ENCODE measurements at places on chromosomes 7 and 10.

GRCh38 chr7:5679813-5680473 is 101.5 kb downstream of the RNF216 start:
- no peak for DNase-seq

DNA sequence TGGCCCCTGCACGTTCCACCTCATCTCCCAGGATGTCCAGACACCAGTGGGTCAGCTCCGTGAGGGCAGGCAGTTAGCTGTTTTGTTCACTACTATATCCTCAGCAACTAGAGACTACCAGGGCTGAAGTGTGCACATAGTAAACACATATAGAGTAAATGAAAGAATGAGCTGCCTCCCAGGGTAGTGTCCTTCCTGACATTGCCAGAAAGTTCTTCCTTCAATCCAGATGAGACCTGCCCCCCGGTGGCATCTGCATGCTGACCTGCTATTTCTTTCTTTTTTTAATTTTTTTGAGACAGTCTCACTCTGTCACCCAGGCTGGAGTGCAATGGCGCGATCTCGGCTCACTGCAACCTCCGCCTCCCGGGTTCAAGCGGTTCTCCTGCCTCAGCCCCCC is 14.0 kb upstream of the ARPC1A start:
- no peak for DNase-seq

DNA sequence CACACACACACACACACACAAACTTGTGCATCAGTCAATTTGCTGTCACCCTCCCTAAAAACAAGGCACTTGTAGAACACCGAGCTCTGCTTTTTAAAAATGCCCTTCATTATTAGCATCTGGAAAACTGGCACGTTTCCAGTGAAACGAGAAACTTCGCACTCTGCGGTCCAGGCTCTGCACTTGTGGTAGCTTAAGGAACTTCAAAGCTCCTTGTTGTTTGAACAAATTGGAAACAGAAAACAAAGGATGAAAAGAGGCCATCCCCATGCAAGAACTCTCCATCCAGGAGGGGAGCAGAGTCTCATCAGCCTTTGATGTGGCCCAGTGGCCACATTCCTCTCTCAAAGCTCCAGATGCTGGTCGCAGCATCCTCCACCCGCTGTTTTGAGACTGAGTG is 105.1 kb downstream of the C10orf90 start:
- no peak for DNase-seq

GRCh38 chr10:78903341-78903940 is 165.3 kb upstream of the ZMIZ1 start:
- no peak for DNase-seq

DNA sequence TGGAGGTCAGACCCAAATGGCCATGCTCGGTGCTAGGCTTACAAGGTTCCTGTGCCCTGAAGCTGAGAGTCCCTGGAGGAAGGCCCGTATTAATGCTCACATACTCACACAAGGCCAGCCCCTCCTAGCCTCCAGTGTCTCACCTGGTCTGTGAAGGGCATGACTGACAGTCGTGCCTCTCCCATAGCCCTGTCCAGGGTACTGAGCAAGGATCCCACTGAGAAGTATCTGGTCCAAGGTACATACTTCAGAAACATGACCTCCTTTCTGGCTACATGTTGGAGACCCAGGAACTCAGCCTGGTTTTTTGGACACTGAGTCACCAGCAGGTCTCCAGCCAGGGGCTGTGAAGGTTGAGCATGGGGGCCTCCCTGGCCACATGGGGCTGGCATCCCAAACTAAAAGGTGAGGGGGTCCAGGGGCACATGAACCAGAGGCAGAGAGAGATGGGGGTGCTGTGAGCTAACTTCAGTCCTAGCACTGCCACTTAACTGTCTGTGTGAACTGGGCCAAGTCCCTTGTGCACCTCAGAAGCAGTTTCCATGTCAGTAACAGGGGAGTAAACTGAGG is 17.6 kb upstream of the RASGEF1A start:
- no peak for DNase-seq

GRCh38 chr7:5203183-5203537 is 13.1 kb downstream of the WIPI2 start:
- no peak for DNase-seq

DNA sequence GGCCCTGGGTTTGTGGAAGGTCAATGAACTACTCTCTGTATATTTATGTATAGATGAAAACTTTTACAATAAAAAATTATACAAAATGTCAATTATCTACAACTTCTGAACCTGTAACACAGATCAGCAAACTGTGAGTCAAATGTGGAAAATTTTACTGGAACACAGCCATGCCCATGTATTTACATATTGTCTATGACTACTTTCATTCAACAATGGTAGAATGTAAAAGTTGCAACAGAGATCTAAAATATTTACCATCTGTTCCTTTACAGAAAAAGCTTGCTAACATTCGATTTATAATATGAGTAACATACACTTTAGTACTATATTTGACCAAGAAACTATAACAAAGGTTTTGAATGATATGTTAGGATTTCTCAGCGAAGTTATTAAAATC is 481.6 kb downstream of the PARD3 start:
- no peak for DNase-seq

GRCh38 chr10:63464402-63465292 is 1.1 kb downstream of the JMJD1C start:
- DNase-seq, result no peak

- DNase-seq, result no peak
Observed at GRCh38 chr7:1941464-1942242, 271.6 kb downstream of the ELFN1 start.

DNA sequence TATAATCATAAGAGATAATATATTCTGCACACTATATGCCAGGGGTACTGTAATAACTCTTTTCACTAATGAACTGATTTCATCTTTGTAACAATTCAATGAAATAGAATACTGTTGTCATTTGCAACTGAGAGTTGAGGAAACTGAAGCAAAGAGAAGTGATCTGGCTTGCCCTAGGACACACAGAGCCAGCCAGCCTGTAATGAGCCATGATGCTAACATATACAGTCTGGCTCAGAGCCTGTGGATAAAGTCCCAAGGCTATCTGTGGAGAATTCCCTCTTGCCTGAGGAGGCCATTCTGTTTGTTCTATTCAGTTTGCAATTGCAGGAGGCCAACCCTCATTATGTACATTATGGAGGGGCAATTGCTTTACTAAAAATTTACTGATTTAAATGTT is 241.3 kb downstream of the CXCL12 start:
- no peak for DNase-seq

- no peak for DNase-seq
Observed at GRCh38 chr7:102287981-102288278, 1.3 kb downstream of the SH2B2 start.

GRCh38 chr10:124722798-124723783 is 21.1 kb downstream of the FAM53B start:
- DNase-seq, result no peak

- no peak for DNase-seq
Observed at GRCh38 chr7:158357106-158357897, 230.3 kb downstream of the PTPRN2 start.

GRCh38 chr10:11080564-11080984 is 62.9 kb downstream of the CELF2 start:
- DNase-seq, result no peak

DNA sequence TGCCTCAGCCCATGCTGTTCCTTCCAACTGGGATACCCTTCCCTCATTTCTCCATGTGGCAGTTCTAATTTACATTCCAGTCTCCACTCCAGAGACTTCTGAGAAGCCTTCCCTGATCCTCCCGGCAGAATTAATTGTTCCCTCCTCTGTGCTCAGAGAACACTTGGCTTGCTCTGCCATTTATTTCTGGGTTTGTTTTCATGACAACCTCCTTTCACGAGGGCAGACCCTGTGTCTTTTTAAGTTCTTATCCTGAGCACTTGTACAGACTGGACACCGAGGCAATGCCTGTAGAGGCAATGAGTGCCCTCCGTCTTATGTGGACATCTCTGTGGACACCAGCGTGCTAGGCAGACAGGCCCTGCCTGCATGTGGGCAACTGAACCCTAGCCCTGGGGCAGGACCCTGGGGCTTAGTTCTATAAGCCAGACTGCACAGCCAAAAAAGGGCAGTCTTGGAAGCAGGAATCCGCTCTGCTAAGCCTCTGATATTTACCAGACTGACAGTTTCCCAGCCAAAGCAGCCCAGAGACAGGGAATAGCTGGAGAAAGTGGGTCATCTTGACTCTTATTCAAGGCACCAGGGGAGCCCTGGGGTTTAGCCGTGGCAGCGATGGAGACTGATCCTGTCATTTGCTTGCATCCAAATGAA is 474.0 kb downstream of the RPS24 start:
- DNase-seq, result no peak

DNA sequence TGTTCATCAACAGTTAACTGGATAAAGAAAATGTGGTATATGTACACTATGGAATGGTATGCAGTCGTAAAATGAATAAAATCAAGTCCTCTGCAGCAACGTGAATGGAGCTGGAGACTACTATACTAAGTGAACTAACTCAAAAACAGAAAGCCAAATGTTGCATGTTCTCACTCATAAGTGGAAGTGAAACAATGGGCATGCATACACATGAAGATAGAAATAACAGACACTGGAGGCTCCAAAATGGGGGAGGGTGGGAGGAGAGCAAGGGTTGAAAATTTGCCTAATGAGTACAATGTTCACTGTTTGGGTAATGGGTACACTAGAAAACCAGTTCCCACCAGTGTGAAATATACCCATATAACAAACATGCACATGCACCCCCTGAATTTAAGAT is 179.5 kb downstream of the ZWINT start:
- no peak for DNase-seq

DNA sequence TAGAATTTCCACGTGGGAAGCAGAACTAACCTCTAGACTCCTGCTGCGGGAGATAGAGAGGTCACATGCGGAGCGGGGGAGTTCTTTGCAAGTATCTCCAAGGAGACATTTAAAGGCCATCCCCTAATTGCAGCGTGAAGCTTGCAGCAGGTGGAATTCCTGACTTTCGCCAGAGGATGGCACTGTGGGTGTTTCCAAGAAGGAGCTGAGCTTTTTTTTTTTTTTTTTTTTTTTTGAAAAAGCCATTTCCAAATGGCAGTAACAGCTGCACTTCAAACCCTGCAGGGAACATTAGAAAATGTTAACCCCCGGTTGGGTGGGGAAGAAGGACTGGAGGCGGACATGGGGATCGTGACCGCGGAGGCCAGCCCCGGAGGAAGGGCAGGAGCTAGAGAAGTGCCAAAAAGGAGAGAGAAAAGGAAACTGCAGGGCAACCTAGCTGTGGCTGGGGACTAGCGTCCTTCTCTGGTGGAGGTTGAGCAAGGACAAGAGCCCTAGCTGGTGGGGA is 487.7 kb downstream of the TYW1 start:
- no peak for DNase-seq

DNA sequence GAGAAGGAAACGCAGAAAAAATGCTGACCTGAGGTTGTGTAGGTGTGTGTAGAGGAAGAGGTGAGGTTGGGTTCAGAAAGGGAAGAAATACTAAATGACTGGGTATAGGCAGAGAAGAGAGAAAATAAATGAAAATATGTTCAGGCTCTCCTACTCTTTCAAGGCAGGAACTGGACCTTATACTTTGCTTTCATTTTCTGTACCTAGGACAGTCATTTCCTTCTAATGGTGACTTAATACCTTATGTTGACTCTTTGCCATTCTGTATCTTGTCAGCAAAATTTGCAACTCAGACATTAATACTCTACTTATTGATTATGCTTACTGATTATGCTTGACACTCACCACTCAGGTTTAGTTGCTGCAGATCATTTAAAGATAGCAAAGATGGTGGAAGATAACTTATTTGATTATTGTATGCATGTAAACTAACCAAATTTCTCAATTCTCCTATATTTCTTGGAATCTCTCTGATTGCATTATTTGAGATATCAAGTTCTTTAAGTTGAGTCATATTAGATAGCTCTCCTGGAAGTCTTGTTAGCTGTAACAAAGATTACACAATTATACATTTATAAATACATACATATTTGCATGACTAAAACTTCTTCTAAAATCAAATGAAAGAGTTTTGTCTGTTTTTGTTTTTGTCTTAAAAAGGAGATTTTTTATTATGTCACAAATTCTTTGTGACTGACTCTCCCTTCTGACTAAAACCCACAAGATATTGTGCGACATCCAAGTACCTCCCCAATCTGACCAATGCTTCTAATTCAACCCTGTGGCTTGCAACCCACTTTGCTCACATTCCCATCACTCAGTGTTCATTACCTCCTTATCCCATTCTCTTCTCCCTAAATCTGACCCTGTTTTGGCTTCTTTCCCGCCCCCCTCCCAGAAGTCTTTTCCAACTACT is 20.0 kb downstream of the LRRD1 start:
- no peak for DNase-seq

DNA sequence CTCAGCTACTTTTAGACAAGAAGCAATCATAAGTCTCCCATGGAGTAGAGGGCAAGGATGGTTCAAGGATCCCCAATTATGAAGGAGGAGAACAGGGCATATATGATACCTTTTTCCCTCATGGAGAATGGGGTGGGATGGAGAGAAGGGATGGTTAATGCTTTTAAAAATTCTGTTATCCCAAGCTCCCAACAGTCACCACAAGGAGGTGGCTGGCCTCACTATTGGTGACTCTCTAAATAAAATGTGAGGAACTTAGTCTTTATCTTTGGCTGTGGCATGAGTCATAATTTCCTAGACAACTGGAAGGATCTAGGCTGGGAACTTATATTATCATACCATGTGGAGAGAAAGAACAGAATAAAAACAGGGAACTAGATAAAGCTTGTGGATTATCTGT is 297.0 kb downstream of the PHTF2 start:
- DNase-seq, result no peak

Data from cortex of kidney (tissue), 1 donor.